ENCODE measurements at places on chromosomes 7 and 10.

- DNase-seq: no peak
These were observed 2.9 kb upstream of the LCOR start for GRCh38 chr10:96829029-96829773.

GRCh38 chr7:2173189-2173827 lies 59.4 kb downstream of the MAD1L1 start:
- no peak for DNase-seq

DNA sequence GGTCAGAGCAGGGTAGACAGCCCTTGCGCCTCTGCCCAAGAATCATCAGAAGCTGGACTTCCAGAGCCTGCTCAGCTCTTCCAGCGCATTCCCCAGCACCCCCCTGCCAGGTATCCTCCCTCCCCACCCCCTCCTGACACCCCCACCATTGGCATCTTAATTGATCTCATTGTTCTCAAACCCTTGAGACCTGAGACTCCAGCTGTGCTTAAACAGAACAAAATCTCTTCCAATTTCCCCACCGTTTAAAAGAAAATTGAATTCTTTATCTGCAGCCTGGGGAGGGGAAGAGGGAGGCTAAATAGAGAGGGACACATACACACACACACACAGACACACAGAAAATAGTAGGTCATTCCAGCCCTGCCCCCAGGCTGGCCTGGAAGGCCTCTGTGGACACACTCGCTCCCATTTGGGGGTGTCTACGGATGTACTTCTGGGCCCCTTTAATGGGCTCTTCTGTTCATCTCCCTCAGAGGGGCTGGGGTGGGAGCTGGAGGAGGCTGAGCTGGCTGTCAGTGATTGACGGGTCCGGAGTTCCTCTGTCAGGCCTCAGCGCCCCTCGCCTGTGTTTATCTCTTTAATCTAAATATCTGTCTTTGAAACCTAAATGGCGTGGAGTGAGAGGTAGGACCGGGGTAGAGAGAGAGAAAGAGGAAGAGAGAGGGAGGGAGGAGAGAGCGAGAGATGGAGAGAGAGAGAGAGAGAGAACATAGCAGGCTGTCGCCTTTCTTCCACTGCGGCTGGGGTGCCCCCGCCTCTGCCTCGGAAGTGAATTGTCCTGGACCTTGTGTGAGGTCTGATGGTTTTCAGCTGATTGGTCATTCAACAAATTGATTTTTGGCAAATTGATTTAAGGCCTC lies 61.7 kb downstream of the C10orf105 start:
- no peak for DNase-seq

DNA sequence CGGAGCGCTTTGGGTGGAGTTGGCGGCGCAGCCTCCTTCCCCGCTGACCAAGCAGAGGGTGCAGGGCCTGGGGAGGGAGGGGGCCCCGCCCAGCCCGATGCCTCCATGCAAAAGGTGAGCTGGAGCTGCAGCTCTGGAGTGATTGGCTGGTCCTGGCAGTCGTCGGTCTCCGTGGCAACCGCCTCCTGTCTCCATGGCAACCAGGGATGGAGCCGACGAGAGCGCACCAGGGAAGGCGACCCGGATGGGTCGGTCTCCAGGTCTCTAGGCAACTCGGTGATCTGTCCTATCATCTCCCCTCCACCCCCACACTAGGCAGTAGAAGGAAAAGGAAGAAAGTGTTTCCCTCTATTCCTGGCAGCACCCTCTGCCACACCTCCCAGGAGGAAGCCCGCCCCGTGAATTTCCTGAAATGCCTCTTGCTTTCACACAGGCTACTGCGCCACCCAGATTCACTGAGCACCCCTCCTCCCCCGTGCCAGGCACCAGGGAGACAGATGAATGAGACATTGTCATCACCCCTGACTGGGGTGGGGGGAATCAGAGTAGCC lies 647 bp upstream of the NACAD start:
- peak; percentile 87 for DNase-seq

DNA sequence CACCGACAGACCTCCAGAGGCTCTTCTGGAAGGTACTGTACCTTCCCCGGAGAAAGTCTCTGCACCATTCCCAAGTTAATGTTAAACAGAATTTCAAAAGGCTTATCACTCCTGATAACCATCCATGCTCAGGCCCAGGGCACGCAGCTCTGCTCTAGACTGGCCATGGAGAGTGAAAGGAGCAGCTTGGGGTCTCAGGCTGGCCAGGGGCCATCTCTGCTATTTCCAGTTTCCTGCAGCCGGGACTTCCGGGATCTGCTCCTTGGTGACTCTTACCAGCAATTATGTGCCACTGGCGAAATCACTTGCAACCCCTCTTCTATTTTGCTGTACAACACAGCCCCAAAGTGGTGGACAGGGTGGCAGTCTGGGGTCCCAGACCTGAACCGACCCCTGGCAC lies 6.0 kb downstream of the CLDN15 start:
- DNase-seq: no peak

GRCh38 chr7:139560199-139560598 lies 36.7 kb downstream of the CLEC2L start:
- no peak for DNase-seq

DNA sequence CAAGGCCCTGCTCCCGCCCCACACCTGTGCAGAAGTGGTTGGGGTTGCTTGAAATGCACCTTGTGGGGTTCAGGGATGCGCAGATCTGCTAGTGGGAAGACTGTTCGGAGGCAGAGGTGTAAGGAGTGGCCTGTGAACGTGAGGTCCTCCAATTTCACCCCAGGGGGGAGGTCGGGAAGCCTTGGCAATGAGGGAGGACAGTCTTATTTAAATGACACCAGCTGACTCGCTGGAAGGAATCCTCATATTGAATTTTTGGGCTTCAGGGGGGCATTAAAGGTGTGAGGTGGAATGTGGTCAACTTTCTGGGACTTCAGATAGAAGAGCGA lies 218.8 kb upstream of the CELF2 start:
- DNase-seq: no peak

GRCh38 chr7:33039903-33040292 lies 22.7 kb downstream of the NT5C3A start:
- no peak for DNase-seq

DNA sequence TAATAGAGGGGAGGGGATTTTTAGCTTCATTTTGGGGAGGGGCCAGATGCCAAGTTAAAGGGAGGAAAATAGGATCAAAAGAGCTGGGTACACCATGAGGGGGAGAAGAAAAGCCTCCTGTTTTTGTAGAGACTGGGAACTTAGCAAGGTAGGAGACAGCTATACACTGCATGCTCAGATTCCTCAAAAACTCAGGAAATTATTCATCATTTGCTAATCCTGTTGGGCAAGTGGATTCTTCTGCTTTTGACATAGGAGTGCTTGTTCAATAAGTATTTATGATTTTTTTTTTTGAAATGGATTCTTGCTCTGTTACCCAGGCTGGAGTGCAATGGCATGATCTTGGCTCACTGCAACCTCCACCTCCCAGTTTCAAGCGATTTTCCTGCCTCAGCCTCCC lies 73.4 kb downstream of the LYZL2 start:
- no peak for DNase-seq

DNA sequence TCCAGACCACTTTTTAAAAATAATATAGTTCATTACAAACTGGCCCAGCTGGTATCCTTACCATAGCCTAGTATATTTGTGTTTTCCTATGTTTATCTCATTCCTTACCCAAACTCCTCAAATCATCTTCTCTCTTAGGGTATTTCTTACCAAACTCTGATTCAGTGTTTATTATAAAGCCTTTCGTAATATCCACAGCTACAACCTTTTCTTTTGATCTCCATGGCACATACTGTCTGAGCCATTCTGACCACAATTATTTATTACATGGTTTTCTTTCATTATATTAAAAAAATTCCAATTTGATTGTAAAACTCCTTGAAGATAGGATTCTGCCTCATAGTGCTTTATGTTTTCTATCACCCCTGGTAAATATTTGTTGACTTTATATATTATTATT lies 94.2 kb downstream of the LRMDA start:
- DNase-seq: no peak

GRCh38 chr7:118057404-118057803 lies 126.6 kb upstream of the LSM8 start:
- no peak for DNase-seq

All from DMS79 (cell line).